Activated CD8-positive, alpha-beta memory T cell treated with anti-CD3 and anti-CD28 coated beads, Interleukin-2, amount 50 U/mL, for 4 hours (primary cell): ENCODE measurements at places on chromosomes 13 and 19.

DNA sequence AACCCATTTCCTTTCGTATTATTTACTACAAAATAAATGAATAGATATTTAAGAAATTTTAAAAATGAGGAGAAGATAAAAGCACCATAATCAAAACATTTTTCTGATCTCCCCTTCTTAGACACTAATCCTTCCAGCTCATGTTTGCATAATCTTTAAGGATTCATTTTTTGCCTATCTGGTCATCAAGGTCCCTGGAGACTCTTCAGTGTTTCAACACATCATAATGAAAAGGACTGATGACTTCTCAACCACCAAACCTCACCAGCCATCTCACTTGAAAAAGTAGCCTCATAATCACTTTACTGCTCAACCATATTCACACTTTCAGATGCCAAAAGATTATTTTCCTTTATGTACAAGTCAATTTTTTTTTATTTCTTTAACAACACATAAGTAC lies 80.1 kb downstream of the DCLK1 start:
- DNase-seq, result no peak

DNA sequence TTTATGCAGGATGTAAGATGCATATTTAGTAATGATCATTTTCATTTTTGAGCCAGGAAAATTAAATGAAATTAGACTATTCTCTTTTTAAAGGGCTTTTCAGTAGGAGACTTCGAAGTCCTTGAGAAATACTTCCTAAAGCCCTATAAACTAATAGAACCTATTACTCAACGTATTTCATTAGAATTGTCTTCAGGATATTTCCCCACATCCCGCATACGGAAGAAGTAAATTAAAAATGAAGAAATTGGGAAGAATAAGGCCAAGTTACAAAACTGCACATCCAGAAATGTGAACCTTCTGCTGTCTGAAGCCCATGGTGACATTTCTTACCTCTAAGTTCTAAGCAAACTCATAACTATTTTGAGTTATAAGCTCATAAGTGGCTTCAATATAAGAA lies 66.5 kb downstream of the RXFP2 start:
- no peak for DNase-seq

DNA sequence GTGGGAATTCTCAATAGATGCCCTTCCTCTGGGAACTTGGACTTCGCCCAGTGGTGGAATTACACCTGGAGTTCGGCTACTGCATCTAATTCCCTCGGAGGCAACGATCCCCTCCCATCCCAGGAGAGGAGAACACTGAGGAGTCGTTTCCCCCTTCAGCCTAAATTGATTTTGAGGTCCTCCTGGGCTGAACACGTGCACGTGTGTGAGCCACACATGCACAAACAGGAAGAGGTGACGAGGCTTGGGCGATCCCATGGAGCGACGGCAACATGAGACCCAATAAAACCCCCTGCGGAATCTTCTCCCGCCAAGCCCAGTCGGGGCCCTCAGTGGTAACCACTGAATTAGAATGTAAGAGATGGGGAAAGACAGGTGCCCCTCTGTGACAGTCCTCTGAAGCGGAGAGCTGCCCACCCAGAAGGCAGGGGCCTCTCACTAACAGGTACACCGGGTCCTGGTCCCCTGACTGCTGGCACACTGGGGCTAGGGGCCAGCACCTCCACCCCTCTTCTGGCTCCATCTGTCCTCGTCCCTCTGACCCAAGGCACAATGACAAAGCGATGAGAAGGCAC lies 4.5 kb downstream of the MLLT1 start:
- DNase-seq, result no peak

DNA sequence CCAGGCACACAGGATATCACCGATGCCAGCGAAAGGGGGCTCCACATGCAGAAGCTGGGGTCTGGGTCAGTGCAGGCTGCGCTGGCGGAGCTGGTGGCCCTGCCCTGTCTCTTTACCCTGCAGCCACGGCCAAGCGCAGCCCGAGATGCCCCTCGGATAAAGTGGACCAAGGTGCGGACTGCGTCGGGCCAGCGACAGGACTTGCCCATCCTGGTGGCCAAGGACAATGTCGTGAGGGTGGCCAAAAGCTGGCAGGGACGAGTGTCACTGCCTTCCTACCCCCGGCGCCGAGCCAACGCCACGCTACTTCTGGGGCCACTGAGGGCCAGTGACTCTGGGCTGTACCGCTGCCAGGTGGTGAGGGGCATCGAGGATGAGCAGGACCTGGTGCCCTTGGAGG lies 7.2 kb downstream of the NCAN start:
- no peak for DNase-seq

DNA sequence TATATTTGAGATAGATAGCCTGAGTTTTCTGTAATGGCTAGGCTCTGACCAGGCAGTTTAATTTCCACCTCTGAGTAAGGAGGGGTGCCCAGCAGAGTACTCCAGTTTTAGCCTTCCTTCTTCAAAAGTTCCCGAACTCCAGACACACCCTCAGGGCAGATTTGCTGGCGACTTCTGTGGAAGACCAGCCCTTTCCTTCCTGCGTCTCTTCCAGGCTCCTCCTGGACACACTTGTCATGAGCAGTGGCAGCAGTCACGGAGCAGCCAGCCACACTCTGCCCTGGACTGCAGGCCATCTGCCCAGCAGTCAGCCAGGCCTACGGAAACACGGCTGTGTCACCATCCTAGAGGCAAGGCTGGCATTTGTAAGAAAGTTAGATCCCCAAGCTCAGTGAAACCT lies 6.6 kb upstream of the FLT1 start:
- no peak for DNase-seq

- DNase-seq, result no peak
Measured at GRCh38 chr19:11693505-11694499, 44.9 kb downstream of the ZNF823 start.

GRCh38 chr13:97346561-97347254 lies 87.3 kb upstream of the RAP2A start:
- DNase-seq, result no peak

- DNase-seq, result no peak
Measured at GRCh38 chr13:44818016-44818415, 171.3 kb downstream of the NUFIP1 start.
